NCI-H1105 treated with DMSO at 0.1 percent for 48 hours (cell line): ENCODE measurements at places on chromosomes 4 and X.

- no peak for DNase-seq
Measured at GRCh38 chrX:20274121-20274520, 7.4 kb upstream of the RPS6KA3 start.

- no peak for DNase-seq
Measured at GRCh38 chr4:168864821-168865541, 145.1 kb downstream of the CBR4 start.

GRCh38 chr4:79472036-79472435, 64.0 kb upstream of the GK2 start:
- no peak for DNase-seq

GRCh38 chrX:9465380-9466123, 694 bp downstream of the TBL1X start:
- DNase-seq, result no peak

- DNase-seq, result no peak
Measured at GRCh38 chrX:357693-358471, 28.8 kb downstream of the PPP2R3B start.

GRCh38 chr4:41452484-41453225, 85.3 kb upstream of the LIMCH1 start:
- DNase-seq, result no peak

GRCh38 chrX:153934762-153935325, at the start of gene NAA10:
NAA10 (minus strand) TSS chrX:153935037; CDS start chrX:153934904, 133 bp downstream.
- peak; percentile 80 for DNase-seq

GRCh38 chr4:89413518-89413917, 105.9 kb upstream of the GPRIN3 start:
- DNase-seq, result no peak

DNA sequence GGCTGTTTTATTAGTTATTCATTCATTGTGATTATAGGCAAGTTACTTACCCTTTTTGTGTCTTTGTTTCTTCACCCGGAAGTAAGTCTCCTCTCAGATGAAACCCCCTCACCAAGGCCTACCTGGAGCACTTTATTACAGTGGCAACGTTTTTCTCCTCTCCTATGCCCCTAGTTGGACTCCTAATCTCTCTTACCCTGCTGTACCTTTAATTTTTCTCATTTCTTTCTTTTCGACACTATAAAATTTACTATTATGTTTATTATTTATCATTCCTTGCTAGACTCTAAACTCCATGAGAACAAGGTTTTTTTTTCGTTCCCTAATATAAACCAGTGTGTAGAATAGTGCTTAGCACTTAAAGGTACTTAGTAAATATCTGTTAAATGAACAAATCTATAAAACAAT, 17.5 kb downstream of the STAP1 start:
- no peak for DNase-seq

GRCh38 chr4:121685257-121685656, 11.5 kb downstream of the ANXA5 start:
- no peak for DNase-seq

DNA sequence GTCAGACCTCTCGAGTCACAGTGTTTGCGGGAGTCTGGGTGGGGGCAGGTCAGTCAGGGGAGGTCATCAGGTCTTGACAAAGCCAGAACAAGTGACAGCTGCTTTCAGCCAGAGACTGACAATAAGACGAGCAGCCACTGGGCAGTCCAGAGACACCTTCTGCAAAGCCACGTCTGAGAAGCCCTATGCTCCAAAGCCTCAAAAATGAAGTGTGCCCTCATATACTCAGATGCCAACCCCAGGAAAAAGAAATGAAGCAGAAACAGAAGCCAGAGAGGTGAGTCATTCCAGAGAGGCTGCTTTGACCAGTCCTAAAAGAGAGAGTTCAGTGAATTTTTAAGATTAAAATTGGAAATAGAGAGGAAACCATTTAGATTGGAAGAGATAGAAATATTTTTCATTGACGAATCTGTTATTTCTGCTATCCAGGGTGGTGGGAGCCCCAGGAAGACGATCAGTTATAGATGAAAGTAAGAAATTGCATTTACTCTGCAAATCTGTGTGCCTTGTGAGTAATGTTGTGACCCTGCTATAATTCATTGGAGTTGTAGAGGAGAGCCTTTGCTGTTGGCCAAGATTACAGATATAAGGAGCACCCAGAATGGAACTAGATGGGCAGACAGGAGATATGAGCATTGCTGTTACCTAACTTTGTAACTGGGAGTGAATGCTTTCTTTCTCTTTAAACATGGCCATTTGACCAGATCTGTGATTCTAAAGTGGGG, 77.9 kb downstream of the LRRC66 start:
- DNase-seq, result no peak

DNA sequence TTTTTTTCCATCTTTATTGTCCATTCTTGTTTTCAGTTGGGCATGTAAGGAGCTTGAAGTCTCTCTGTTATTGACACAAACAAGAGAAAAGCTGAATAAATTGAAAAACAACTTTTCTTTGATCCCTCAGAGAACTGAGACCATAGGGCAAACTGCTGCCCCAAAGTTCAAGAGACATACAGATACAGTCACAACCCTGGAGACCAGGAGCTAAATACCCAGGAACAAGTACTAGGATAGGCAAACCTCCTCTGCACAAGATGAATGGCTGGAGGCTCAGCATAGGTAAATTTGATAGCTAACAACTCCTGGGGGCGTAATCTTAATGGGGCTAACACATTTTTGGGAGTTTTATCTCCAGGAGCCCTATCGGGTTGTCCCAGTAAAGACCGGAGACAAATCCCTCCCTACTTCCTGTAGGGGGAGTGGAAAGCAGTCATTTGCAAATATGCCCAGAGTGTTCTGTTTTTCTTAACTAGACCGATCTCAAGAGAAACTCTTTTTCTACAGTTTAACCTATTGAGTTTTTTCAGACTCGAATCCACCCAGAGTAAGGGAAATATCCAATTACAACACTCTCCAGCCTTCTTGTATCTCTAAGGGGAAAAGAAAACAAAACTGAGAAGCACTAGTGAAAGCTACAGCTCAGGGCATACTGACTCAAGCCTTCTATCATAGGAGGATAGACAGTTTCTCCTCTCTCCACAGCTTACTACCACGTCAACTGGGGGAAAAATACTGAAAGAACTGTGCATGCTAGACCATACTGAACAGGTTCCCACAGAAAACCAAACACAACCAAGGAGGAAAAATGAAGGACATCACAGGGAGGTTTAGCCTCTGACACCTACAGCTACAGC, 23.1 kb downstream of the MAGEA8 start:
- no peak for DNase-seq

- no peak for DNase-seq
Measured at GRCh38 chr4:71602289-71602900, 181.5 kb downstream of the GC start.

DNA sequence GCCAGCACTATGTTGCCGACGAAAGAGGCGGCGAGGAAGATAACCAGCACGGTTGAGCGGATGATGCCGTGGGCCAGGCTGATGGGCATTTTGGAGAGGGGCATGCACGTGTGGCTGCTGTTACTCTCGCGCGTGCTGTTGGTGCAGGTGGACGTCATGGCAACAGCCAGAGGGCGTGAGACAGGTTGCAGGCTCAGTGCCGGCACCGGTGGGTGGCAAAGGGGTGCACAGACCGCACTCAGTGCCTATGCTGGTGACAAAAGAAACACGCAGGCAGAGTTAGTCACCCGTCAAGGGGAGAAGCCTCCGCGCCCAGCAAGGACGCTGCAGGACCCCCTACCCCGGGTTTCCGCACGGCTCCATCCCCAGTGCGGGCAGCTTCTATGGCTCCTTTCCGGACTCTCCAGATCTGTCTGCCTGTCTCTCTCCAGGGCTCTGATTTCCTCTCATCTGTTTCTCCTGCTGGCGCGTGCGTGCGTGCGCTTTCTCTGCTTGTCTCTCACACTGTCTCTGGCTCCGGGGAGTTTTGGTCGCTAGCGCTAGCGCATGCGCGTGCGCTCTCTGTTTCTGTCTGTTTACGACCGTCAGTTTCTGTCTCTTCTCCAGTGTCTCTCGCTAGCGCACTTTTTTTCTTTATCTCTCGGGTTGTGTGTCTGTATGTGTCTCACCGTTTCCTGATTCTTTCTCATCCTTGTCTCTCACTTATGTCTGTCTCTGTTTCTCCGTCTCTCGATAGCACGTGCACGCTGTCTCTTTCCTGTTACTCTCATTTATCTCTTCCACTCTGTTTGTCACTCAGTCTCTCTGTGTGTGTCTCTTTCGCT, 2.1 kb downstream of the GPR101 start:
- DNase-seq, result peak; percentile 45

- DNase-seq, result no peak
Measured at GRCh38 chrX:119399772-119400101, 601 bp downstream of the SLC25A43 start.

- DNase-seq, result no peak
Measured at GRCh38 chr4:11748164-11748872, 319.6 kb upstream of the HS3ST1 start.

- DNase-seq, result no peak
Measured at GRCh38 chrX:25079020-25079419, 63.3 kb upstream of the ARX start.

- DNase-seq, result no peak
Measured at GRCh38 chr4:2925931-2926860, 37.0 kb downstream of the NOP14 start.

- peak; percentile 3 for DNase-seq
Measured at GRCh38 chrX:51395810-51396728, 63.4 kb downstream of the NUDT10 start.

- no peak for DNase-seq
Measured at GRCh38 chrX:153773218-153773611, 7.6 kb upstream of the SRPK3 start.

DNA sequence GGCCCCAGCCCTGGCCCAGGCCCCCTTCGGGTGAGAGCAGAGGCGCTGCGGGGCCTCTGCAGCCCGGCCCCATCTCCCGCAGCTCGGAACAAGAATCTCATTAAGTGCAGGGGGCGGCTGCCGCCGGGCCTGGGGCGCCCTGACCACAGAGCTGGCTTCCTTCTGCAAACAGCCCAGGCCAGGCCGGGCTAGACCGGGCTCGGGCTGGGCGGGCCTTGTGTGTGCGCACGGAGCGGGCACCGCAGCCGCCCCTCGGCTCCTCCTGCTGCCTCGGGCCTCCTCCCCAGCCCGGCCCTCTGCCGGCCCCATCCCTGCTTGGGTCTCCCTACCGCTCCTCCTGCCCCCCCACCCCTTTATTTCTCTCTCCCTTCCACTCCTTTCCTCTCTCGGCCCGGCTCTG, 83.3 kb downstream of the EFNB1 start:
- no peak for DNase-seq

- no peak for DNase-seq
Measured at GRCh38 chrX:118177708-118178107, 61.1 kb upstream of the KLHL13 start.

GRCh38 chr4:15444879-15445547, 17.2 kb downstream of the C1QTNF7 start:
- DNase-seq, result no peak

DNA sequence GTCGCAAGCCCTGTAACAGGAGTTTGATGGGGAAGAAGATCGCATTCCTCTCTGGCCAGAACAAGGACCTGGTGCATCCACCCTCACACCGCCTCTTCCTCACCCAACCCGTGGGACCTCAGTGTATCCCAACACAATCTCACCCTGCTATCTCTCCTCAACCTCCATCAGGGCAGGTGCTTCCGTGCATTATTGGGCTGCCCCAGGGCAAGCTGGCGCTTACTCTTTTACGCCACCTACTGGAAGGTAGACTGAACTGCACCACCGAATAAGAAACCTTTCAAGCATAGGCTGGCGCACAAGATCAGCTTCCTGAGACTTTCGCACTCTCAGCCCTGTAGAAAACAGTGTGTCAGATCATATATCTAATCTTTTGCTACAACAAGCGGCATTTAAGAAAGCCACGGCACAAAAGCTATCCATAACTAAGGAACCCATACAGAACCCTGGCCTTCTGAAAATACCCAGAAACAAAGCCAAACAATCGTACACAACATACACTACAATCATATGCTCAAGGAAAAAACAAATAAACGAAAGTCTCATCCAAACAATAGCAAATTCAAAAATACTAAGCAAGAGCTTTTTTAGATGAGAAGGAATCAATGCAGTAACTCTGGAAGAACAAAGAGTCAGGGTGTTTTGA, 209.3 kb downstream of the UGT8 start:
- DNase-seq, result no peak
